Immature natural killer cell (primary cell): ENCODE measurements at places on chromosomes 11 and 22.

DNA sequence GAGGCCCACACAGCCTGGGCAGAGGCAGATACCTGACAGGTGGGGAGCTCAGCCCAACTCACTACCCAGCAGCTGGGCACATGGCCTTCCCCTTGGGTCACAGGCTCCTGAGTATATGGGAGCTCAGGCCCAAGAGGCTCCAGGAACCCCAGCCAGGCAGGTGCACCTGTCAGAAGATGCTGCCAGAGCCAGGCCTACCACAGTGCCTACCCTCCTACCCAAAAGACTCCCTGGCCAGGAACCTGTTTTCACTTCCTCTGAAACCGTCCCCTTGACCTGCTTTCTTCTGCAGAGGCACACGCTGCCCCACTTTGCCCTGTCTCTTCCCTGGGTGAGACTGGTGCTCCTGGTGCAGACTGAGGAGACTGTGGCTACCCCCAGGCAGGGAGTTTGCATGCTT, 2.9 kb downstream of the CHID1 start:
- DNase-seq: no peak

DNA sequence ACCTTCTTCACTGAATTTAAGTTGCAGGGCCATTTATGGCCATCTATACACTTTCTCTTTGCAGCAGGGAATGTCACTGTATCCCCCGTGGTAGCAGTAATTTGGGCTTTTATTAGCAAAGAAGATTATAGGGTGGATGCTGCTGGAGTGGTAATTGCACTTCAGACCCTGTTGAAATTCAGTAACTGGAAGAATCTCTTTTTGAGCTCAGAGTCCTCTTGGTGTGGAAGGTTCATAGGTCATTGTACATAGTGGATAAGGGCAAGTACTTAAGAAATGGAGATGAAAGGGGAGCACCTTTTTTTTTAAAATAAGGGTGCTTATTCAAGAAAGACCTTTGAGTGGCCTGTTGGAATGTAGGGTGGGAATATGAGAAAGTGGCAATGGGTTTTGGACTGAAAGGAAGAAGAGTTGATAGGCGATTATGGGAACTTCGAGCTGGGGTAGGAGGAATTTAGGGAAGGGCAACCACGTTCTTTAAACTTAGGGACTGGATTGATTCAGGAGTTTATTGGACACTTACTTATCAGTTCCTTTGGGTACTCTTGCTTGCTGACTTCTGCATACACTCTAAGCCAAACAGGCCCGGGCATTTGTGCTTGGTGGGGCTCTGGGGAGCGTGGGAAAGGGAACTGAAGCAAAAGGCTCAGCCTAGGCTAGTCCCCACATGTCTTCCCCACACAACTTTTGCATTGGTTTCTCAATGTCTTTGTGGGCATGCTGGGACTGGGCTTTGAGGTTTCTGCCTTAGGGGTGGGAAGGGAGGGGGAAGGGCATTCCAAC, 26.5 kb downstream of the CTNND1 start:
- DNase-seq: no peak

DNA sequence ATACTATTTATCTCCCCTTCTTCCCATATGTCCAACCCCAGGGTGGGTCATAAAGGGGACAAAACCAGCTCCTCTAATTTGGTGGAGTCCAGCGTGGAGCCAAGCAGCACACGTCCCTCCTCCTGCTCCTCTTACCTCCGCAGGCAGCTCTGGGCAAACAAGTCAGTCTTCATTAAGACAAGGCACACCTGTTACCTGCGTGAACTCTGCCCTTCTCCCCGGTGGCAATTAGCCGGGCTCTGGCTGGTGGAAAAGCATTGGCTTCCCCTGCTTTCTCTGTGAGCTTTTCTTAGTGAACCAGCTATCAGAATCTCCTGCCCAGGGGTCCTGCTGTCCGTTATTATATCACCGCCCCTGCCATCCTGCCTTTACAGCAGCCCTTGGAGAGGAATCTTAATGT, 418.7 kb upstream of the CADM1 start:
- no peak for DNase-seq

DNA sequence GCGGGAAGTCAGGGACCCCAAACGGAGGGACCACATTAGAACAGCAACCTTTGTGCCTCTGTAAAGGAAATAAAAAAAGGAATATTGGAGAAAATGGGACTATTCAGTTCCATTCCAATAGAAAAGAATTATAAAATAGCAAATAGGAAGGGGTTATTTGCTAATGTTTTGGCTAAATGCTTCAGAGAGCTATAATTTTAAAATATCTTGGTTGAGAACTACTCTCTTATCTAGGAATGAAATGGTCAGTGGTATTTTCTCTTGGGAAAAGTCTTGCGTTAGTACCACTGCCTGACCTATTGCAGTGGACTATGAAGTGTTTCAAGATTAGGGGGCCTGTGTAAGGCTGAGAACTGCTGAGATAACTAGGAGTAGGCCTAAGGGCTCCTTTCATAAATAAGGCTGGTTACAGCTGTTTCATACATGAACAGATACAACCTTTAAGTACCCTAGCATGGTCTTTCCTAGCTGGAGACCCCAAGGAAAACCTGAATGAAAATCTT, 6.9 kb upstream of the WEE1 start:
- DNase-seq: no peak

DNA sequence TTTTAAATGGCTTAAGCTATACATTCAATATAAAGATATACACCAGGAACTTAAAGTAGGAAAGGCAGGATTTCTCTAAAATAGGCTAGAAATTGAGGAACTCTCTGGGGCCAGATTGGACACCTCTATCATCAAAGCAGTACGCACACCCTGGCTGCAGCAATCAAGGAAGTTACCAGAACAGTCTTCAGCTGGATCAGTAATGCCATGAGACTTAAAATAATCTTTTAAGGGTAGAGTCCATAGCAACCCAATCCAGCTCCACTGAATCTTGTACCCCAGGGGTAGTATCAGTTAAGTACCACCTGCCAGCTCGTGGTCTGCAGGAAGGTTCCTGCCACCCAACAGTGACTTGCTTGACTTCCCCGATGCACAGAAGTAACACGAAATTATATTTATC, 3.0 kb downstream of the RDX start:
- DNase-seq: no peak

GRCh38 chr11:59574932-59575502, 40.6 kb downstream of the OSBP start:
- no peak for DNase-seq

DNA sequence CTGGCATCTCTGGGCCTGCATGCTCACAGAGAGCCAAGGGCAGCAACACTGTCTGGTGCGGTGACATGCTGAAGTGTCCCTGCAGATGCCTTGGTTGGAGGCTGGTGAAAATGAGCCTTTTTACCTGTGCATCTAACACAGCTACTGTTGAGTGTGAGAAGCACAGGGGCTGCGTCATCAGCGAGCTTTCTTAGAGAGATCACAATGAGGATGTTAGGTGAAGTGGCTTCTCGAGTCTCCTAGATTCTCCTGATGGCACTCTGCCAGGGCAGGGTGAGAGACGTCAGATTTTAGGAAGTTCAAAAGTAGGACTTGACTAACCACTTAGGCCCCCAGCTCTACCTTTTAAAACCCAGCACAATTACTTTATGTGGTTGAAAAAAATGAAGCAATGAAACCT, 3.6 kb upstream of the SLC15A3 start:
- no peak for DNase-seq

DNA sequence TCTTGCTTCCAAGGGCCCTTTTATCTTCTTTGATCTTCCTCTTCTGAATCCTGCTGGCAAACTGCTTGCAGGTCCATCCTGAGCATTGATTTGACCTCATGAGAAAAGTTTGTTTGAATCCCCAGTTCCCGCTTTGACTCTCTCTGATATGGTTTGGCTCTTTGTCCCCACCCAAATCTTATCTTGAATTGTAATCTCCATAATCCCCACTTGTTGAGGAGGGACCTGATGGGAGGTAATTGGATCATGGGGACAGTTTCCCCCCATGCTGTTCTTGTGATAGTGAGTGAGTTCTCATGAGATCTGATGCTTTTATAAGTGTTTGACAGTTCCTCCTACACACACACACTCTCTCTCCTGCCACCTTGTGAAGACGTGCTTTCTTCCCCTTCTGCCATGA, 126.6 kb upstream of the ARHGAP20 start:
- no peak for DNase-seq

DNA sequence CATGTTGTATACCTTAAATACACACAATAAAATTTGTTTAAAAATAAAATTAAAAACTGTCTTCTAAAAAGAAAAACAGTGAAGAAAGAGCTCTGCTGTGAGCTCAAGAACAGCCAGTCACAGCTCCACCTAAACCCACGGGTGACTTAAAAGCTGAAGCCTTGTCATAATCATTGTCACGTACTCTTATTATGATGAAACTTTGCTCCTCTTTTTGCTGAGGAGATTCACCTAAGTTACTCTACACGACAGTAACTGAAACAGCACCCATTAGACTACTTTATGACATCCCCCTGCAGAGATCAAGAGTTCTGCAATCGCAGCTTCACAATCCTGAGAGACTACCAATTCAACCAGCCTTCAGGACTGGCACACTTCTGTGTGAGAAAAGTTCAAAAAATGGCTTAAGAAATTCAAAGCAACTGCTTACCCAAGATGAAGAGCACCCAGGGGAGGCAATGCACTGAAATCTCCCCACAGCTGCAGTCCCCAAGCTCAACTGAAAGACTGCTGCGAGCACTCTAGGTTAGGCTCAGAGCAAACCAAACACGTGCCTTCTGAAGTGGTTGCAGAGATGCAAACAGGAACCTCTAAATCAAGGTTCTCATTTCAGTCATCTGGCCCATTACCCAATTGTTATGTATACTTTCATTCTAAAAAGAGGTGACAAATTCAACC, at the start of gene JAML:
JAML (minus strand) TSS at position 501 of the 678 bp plus-strand sequence. CDS start 10,145 bp downstream, outside the sequence.
- DNase-seq: no peak

- peak; percentile 53 for DNase-seq
Measured at GRCh38 chr22:39622881-39623367, 52.4 kb downstream of the CACNA1I start.

GRCh38 chr11:88206751-88207150, 31.5 kb upstream of the RAB38 start:
- no peak for DNase-seq

DNA sequence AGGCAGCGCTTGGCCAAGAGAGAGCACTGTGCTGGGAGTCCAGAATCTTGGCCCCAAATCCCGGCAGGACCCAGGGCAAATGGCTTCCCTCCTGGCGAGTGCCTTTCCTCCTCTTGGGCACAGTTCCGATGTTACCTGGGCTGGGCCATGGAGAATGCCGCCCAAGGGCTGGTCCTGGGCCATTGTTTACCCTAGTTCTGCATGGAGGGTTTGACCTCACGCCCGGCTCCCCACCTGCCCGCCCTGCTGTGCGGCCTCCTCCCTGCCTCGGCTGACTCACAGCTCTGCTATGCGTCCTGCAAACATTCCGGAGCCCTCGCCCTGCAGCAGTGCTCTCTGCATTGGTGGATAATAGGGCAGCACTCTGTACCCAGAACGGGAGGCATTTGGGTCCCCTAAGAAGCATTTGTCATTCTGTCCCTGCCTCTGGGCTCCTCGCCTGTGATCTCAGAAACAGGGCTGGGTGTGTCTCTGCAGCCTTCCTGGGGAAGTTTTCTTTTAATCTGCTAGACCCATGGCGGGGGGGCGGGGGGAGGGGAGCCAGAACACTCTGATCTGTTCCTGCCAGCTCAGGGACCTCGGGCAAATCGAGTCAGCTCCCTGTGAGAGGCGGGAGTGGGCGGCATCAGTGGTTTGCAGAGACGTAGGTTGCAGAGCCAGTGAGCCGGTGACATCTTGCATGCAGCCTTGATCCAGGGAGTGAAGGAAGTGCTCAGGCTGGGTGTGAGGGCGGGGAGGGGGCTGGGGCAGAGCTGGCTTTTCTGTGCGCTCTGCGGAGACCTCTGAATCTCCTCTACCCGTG, 32.9 kb upstream of the SMIM38 start:
- no peak for DNase-seq

- no peak for DNase-seq
Measured at GRCh38 chr22:45878901-45879551, 97.9 kb downstream of the WNT7B start.

DNA sequence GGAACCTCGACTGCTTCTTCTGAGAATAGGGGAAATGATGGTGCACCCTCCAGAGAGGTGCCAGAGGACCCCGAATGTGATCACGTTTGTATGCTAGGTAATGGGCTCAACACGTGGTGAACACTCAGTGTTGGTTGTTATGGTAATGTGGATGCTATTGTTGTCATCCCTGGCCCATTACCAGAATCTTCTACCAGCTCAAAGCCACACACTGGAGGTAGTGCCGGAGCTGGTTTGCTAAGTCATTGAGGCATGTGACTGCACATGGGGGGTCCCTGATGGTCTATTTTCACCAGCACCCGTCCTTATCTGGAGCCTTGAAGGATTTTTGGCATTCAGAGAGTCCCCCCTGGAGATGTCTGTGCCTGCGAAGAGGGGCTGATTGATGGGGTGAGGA, 119.1 kb upstream of the CD82 start:
- DNase-seq: no peak

DNA sequence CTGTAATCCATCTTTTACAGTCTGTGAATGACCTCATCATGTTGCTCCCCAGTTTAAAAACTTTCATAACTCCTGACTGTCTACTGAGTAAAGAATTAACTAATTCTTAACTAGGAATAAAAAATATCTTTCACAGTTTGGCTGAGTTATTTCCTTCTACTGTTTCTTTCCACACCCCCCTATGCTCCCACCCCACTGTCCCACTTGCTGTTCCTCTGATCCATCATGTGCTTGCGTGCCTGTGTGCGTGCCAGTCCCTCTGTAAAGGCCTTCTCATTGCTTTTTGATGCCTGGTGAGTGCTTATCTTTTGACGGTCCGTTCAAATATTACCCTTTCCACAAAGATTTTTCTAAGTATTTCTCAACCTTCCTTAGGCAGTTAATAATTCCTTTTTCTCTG, 55.6 kb downstream of the ATG16L2 start:
- no peak for DNase-seq

GRCh38 chr22:25495285-25495684, 69.2 kb upstream of the GRK3 start:
- no peak for DNase-seq

- DNase-seq: no peak
Measured at GRCh38 chr11:35539781-35540281, 14.4 kb upstream of the PAMR1 start.

- DNase-seq: no peak
Measured at GRCh38 chr11:29432719-29433325, 584.0 kb downstream of the KCNA4 start.

DNA sequence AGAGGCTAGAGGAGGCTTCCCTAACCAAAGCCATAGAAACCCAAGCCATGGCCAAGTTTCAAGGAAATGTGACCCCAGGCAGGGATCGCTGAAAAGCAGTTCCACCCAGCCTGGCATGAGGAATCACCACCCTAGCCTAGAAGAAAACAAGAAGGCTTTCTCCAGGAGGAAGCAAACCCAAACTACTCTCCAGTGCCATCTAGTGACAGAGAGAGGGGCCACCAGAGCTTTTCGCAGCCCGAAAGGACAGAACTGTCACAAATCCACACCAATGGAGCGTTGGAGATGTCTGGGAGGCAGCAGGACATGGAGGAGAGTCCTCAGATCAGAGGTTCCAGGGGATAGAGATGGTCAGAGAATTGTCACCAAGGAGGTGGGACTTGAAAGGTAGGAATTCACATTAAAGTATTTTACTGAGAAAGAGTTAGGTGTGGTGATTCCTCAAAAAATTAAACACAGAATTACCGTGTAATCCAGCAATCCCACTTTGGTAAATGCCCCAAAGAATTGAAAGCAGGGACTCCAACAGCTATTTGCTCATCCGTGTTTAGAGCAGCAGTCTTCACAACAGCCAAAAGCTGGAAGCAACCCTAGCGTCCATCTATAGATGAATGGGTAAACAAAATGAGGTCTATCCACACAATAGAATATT, 67.3 kb upstream of the NUP50 start:
- peak; percentile 4 for DNase-seq

- no peak for DNase-seq
Measured at GRCh38 chr11:130787092-130787616, 129.1 kb downstream of the SNX19 start.

- DNase-seq: no peak
Measured at GRCh38 chr22:31233001-31233400, 20.9 kb downstream of the LIMK2 start.

GRCh38 chr11:129636926-129637325, 178.7 kb upstream of the TMEM45B start:
- DNase-seq: no peak
